ENCODE measurements at places on chromosomes 3 and 15. TPM values are rescaled to one million over a fixed set of nuclear protein-coding genes. Genes with fewer than 3 reads are reported as not detected.

The RETNLB gene
- total RNA-seq, result not detected

DNA sequence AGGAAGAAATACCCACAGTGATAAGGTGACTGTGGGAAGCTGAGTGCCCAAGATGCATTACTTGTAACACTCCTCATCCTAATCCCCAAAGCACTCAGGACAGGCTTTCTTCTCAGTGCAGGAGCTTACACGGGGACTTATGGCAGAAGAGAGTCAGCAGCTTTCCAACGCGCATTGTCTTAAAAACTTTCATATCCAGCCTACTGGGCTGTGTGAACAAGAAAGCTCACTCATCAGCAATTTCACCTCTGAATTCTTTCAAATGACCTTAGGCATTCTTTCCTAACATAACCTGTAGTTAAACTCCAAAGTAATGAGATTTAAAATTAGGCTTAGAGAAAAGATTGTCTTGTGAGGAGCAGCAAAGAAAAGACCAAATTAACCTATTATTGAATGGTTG lies 132.3 kb downstream of the KCNAB1 start:
- H3K36me3 ChIP-seq, result no peaks in the 10 kb centered on the region
- H3K27me3 ChIP-seq, result no peaks in the 10 kb centered on the region
- H3K4me3 ChIP-seq, result no peak overlapping the region
- H3K4me1 ChIP-seq, result no peaks in the 10 kb centered on the region
- DNase-seq, result no peak

- no peaks in the 10 kb centered on the region for H3K27me3 ChIP-seq
- H3K36me3 ChIP-seq, result peaks cover 62% of the 10 kb centered on the region
- H3K27ac ChIP-seq, result peak overlapping the region; percentile 19
- no peak for DNase-seq
- no peak overlapping the region for H3K4me3 ChIP-seq
Observed at GRCh38 chr3:113736548-113737089, 9.4 kb downstream of the NAA50 start.

GRCh38 chr3:147377412-147378367 lies 28.7 kb downstream of the ZIC4 start:
- H3K4me3 ChIP-seq, result no peak overlapping the region
- no peaks in the 10 kb centered on the region for H3K4me1 ChIP-seq
- H3K36me3 ChIP-seq, result no peaks in the 10 kb centered on the region
- 0 out of 2 replicates have a peak, but pooled peaks cover 12% of the 10 kb centered on the region for H3K27me3 ChIP-seq
- no peak for DNase-seq
- H3K27ac ChIP-seq, result no peak overlapping the region

The PCLAF gene
- 132 TPM for total RNA-seq

The CERS3 gene
- not detected for total RNA-seq

DNA sequence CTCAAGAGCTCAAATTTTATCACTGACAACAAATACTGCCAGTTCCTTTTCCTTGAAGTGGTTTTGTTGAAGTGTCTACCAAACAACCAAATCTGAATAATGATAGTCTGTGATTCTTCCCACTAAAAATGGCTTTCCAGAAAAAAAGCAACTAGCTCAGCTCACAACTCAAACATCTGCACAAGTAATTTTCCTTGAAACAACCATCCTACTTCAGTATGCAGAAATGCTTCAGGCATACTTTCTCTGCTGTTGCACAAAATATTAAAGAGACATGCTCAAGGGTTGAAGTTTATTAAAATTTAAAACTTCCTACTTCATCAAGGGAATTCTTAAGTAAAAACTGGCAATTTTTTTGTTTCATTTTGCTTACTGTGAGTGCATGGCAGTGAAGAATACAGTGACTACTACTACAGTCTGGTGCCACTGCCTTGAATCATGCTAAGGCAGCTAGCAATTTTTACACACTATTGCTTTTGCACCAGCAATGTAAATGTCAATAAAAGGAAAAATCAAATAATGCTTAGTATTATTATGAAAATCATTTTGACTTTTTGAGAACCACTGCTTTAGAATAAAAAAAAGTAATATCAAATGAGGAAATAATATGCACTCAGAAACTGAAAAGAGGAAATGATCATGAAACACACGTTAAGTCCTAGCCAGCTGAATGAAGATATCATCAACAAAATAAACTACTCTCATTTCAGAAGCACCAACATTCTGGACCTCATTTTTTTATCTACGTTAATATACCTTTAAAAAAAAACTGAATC lies 33.6 kb downstream of the VPS13C start:
- peaks cover 10% of the 10 kb centered on the region for H3K36me3 ChIP-seq
- no peak for DNase-seq
- H3K4me1 ChIP-seq, result no peaks in the 10 kb centered on the region
- no peak overlapping the region for H3K27ac ChIP-seq
- no peaks in the 10 kb centered on the region for H3K27me3 ChIP-seq
- H3K4me3 ChIP-seq, result no peak overlapping the region

GRCh38 chr3:128498127-128498626 lies 5.2 kb upstream of the GATA2 start:
- peaks cover 37% of the 10 kb centered on the region for H3K4me1 ChIP-seq
- H3K36me3 ChIP-seq, result peaks cover 36% of the 10 kb centered on the region
- no peak overlapping the region for H3K4me3 ChIP-seq

DNA sequence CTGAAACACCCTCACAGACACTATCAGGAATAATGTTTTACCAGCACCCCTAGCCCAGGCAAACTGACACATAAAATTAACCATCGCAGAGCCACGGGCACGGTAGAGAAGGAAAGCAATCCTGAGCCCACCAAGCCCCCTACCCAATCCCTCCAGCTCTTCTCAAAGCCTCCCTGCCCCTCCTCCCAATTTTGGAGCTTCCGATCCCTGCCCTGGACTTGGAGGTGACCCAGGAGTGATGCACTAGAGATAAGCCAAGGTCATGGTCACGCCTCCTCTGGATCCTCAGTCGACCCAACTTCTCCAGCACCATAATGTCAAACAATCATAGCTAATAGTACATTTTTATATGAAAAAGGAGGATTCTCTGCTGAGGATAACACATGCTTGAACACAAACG lies 188.7 kb upstream of the NSMCE3 start:
- H3K27me3 ChIP-seq, result no peaks in the 10 kb centered on the region
- H3K4me3 ChIP-seq, result no peak overlapping the region
- H3K27ac ChIP-seq, result no peak overlapping the region
- H3K4me1 ChIP-seq, result no peaks in the 10 kb centered on the region
- no peaks in the 10 kb centered on the region for H3K36me3 ChIP-seq

The HDGFL3 gene
- total RNA-seq, result 37.6 TPM

GRCh38 chr3:159629329-159630084 lies 359.1 kb upstream of the IL12A start:
- no peak overlapping the region for H3K27ac ChIP-seq
- H3K36me3 ChIP-seq, result no peaks in the 10 kb centered on the region
- DNase-seq, result no peak
- H3K27me3 ChIP-seq, result no peaks in the 10 kb centered on the region
- H3K4me3 ChIP-seq, result no peak overlapping the region

GRCh38 chr3:139954146-139954860 lies 19.3 kb downstream of the CLSTN2 start:
- H3K27ac ChIP-seq, result no peak overlapping the region
- H3K36me3 ChIP-seq, result no peaks in the 10 kb centered on the region
- no peaks in the 10 kb centered on the region for H3K27me3 ChIP-seq
- H3K4me1 ChIP-seq, result no peaks in the 10 kb centered on the region
- no peak overlapping the region for H3K4me3 ChIP-seq

The BMF gene
- total RNA-seq, result 0.56 TPM

GRCh38 chr3:57157545-57157944 lies 7.6 kb downstream of the IL17RD start:
- no peak for DNase-seq
- H3K27ac ChIP-seq, result no peak overlapping the region
- no peaks in the 10 kb centered on the region for H3K4me1 ChIP-seq
- H3K27me3 ChIP-seq, result 0 out of 3 replicates have a peak, but pooled peaks cover 2% of the 10 kb centered on the region

The TTLL13 gene
- 0.11 TPM for total RNA-seq

The STRC gene
- total RNA-seq, result not detected

All from K562 (cell line).